ENCODE measurements at places on chromosomes 7 and 10.

GRCh38 chr10:47444047-47444446 is 39.9 kb downstream of the ANXA8 start:
- DNase-seq: no peak

GRCh38 chr10:74044419-74044818 is 46.5 kb downstream of the VCL start:
- no peak for DNase-seq

DNA sequence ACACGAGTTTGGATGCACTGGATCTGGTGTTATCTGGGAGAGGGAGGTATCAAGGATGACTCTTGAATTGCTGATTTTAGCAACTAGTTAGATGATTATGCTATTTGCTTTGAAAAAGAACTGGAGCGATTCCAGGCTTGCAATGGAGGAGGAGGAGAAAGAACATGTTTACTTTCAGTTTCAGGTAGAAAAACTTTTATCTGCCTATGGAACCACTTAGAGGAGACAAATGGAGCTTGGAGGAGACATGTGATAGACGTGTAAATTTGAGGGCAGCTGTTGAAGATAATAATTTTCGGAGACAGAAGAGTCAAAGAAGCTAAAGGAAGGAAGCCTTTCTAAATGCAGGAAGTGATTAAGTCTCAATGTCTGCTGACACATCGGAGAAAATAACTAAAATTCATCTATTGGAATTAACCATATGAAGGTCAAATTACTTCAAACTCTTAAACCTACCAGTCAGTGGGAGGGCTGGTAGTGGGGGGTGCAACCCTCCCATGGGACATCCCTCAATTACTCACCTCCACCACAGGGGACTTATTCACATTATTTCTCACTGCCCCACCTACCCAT is 56.4 kb upstream of the GNAI1 start:
- no peak for DNase-seq

DNA sequence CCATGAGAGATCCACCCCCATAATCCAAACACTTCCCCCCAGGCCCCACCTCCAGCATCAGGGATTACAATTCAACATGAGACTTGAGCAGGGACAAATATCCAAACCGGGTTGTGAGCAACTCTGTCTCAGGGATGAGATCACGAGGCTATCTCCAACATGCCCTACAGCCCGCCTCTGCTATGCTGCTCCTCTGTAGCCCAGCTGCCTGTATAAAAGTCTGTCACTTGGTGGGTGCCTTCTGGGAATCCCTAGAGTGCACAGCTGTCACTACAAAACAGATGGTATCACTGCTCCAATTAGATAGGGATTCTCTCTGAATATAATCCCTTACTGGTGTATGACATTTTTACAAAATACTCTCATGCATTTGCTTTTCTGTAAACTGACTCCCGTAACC is 114.9 kb upstream of the NANOS1 start:
- no peak for DNase-seq

GRCh38 chr10:5502061-5502521 is 2.7 kb upstream of the CALML5 start:
- no peak for DNase-seq

DNA sequence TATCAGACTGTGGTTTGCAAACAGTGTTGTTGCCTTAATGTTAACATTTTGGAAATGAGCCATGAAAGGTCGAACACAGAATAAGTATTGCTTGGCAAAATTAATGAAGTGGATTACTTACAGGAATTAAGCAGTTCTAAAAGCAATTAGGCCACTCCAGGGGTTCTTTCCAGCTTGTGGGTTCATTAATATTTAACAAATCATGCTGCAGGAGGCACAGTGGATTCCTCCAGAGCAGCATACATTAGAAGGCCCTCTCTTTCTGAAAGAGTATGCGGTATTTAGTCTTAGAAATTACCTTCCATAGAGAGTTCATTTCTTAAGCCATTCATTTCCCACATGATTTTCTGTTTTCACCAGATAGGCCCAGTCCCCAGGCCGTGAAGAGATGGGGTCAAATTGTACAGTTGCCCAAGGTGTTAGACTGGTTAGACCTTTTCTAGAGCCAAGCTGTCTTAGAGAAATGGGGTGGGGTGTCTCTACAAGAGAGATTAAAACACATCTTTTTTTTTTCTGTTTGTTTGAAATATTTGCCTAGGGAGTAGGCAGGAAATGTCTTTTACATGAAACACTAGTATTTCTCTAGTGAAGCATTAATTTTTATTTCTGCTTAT is 40.0 kb upstream of the AGR3 start:
- DNase-seq: no peak

GRCh38 chr7:156039971-156040677 is 227.9 kb upstream of the SHH start:
- DNase-seq: no peak

DNA sequence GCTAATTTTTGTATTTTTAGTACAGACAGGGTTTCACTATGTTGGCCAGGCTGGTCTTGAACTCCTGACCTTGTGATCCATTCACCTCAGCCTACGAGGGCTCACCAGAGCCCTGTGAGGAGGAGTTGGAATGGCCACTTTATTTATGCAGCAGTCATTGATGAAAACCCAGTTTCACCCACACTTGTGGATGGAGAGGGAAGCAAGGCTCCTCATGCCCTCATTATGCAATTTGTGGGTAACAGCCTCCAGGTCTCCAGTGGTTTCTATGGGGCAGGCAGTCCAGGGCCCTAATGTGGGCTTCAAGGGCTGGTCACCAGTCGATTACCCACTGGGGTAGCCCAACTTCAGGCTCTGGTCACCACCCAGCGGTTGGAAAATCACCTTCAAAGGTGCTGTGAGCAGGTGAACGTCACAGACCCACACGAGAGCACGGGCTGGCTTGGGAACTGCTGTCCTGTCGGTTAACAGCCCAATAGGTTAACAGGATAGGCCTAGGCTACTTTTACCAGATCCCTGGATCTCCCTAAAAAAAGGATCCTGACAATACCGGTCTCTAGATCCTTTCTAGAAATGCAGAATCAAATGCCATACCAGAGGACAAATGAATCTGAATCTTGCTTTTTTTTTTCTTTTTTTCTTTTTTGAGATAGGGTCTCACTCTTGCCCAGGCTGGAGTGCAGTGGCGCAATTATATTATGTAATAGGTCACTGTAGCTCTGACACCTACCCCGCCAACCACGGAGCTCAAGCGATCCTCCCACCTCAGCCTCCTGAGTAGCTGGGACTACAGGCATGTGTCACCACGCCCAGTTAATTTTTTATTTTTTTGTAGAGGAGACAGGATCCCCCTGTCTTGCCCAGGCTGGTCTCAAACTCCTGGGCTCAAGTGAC is 97.8 kb downstream of the SLC37A3 start:
- DNase-seq: no peak
